ENCODE measurements at places on chromosomes 6 and 20. TPM values are rescaled to one million over a fixed set of nuclear protein-coding genes. Genes with fewer than 3 reads are reported as not detected.

GSTA3 gene
- not detected for total RNA-seq

- DNase-seq, result no peak
These were observed 10.9 kb downstream of the DPPA5 start for GRCh38 chr6:73343164-73343563.

- no peak for DNase-seq
These were observed 914 bp downstream of the SNAP91 start for GRCh38 chr6:83707829-83708545.

GRCh38 chr6:74550821-74551220 is 655.0 kb downstream of the COL12A1 start:
- DNase-seq, result no peak

SRSF12 gene
- total RNA-seq, result 8.6 TPM

GRCh38 chr6:146666909-146667308 is 68.1 kb downstream of the ADGB start:
- no peak for DNase-seq

GRCh38 chr6:35432291-35432690 is 19.8 kb upstream of the FANCE start:
- no peak for DNase-seq

GHRH gene
- total RNA-seq, result not detected

RNF182 gene
- total RNA-seq, result 0.90 TPM

OXT gene
- total RNA-seq, result not detected

- DNase-seq, result no peak
These were observed 186.7 kb upstream of the CST7 start for GRCh38 chr20:24762371-24762770.

IL20RA gene
- total RNA-seq, result 4.4 TPM

DNA sequence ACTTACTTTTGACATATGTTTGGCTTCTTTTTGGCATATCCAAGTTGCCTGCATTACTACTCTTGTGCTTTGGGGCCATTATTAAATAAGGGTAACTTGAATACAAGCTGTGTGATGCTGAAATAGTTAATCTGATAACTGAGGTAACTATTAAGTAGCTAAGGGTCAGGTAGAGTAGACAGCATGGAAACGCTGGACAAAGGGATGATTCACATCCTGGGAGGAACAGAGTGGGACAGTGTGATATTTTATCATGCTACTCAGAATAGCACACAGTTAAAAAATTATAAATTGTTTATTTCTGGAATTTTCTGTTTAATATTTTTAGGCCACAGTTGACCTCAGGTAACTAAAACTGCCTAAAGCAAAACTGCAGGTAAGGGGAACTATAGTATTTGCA is 483.9 kb downstream of the RFPL4B start:
- no peak for DNase-seq

DNA sequence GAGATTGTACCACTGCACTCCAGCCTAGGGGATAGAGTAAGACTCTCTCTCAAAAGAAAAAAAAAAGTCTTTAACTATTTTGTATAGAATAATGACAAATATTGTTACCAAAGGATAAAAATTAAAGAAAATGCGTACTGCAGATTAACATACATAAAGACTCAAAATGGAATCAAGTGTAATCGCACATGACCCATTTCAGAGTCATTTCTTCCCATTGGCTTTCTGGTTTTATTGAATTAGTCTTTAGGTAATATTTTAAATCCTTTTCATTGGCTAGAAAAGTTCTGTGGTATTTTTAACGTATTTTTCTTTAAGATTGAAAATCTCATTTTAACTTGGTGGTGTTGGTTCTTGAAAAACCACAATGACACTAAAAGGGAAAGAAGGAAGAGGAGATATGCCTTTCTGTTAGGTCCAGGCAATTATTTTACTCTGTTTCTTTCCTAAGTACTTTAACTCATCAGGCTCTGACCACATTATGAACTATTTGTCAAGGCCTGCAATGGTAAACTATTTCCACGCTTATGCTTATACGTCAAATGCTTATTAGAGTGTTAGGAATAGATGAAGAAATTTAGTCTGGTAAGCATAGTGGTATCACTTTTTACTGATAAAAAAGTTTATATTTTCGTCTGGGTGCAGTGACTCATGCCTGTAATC is 52.3 kb downstream of the PLEKHG1 start:
- DNase-seq, result no peak

DNA sequence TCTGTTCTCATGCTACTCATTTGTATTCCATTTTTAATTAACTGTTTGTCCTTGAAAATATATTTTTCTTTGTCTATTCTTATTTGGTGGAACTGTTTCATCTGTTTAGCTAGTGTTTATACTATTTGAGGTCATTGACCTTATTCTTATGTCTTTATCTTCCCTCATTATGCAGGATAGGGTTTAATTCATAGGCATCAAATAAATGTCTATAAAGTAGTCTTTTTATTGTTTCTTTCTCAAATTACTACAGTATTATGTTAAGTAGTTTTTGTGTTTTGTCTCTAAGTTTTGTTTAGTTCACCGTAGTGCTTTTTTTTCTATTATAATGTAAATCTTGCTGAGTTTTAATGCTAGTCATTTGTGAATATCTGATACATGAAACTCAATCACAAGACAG is 19.0 kb downstream of the TIAM2 start:
- DNase-seq, result no peak

- no peak for DNase-seq
These were observed 443.4 kb upstream of the MMS22L start for GRCh38 chr6:97726378-97726777.

POU5F1 gene
- 3.0 TPM for total RNA-seq

CD109 gene
- 34.9 TPM for total RNA-seq

THBD gene
- total RNA-seq, result 11.1 TPM

DNA sequence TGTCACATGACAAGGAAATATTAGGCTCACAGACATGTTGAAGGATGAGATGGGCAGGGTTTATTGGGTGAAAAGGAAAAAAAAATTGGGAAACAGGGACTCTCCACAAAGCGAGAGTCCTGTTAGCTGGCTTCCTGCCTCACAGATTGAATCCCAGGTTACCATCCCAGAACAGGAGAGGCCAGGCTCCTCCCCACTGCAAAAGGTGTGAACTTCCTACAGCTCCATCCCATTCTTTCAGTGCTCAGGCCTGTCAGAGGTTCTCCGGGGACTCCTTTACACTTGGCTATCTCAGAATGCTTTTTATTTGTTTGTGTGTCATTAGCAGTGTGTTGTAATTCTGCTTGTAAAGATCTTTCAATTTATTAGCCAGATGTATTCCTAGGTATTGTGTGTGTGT is 115.1 kb downstream of the ADTRP start:
- DNase-seq, result no peak

DNA sequence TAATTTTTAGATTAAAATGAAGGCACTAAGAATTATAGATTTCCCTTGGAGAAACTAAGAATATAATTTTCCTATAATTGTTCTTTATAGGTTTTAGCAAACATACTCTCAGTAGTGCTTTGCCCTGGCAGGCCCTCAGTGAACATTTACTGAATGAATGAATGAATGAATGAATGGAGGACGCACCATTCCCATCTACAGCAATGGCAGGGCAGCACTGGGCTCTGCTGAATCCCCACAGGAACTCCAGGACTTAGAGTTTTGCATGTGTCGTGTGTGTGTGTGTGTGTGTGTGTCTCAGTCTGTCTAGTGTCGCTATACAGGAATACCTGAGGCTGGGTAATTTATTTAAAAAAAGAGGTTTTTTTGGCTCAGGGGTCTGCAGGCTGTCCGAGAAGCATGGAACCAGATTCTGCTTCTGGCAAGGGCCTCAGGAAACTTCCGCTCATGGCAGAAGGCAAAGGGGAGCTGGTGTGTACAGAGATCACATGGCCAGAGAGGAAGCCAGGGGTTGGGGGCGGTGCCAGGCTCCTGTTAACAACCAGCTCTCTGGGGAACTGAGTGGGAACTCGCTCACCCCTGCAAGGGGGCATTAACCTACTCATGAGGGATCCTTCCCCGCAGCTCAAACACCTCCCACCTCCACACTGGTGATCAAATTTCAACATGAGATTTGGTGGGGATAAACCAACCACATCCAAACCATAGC is 20.1 kb downstream of the RNASET2 start:
- no peak for DNase-seq

DNA sequence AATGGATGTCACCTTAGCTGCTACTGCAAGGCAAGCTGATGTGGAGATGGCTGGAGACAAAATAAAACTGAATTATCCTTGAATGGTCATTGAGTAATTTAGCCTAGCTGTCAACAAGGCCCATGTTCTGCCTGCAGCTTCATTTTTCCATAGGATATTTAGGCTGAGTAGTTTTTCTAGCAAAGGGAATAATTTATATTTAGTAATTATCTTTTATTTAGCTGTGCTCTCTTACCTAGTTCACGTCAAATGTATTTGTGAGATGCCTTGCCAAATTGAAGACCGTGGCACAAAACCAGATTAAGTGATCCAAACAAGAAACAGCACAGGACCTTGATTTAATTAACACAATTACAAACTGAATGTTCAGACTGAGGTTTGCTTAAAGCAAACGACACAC is 77.4 kb upstream of the CEP162 start:
- DNase-seq, result no peak

PAK5 gene
- 0.48 TPM for total RNA-seq

GRCh38 chr20:406200-407132 is 1.6 kb upstream of the RBCK1 start:
- no peak for DNase-seq

LHFPL5 gene
- not detected for total RNA-seq

DNA sequence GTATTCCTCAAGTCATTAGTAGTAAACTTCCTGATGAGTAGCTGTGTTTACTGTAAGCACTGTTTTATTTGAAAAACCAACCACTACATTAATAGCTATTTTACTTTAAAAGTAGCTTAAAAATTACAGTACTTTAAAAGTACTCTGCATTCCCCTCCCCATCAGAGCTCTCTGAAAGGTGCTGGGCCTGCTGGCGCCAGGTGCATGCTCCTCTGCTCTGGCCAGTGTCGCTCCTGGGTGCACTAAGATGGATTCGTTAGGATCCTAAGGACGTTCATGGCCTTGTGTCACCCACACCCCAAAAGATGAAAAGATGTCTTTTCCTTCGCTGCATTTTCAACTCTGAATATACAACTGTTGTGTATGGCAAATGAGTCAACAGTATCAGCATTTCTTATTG is 43.9 kb upstream of the KIF25 start:
- no peak for DNase-seq

SLC22A7 gene
- total RNA-seq, result not detected

DNA sequence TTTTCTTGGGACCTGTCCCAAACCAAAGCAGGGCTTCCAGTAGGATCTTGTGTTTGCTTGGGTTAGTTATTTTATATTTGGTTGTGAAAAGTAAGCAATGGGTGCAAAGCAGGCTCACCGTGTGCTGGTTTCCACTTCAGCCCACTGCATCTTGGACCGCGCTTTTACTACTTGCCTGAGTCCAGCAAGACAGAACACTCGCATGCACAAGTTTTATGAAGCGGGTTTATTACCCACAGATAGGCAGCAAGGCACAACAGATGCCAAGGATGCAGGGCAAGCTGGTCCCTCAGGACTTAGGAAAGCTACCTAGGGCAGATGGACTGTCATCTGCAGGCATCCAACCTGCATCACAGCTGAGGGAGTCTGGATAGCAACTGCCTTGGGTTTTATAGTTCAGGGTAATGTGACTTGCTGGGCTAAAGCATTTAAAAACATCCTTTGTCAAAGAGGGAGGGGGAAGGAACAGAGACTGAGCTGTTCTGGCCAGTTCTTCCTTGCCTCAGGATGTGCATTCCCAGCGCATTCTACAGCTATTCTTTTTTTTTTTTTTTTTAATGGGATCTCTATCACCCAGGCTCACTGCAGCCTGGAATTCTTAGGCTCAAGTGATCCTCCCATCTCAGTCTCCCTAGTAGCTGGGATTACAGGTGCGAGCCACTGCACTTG is 18.5 kb downstream of the CITED2 start:
- DNase-seq, result no peak

GRCh38 chr6:36599791-36600209 is 5.6 kb downstream of the SRSF3 start:
- DNase-seq, result no peak

- no peak for DNase-seq
These were observed 1075.8 kb upstream of the MANEA start for GRCh38 chr6:94501516-94501915.

- no peak for DNase-seq
These were observed 454.3 kb upstream of the SPTLC3 start for GRCh38 chr20:12554426-12554825.

DNA sequence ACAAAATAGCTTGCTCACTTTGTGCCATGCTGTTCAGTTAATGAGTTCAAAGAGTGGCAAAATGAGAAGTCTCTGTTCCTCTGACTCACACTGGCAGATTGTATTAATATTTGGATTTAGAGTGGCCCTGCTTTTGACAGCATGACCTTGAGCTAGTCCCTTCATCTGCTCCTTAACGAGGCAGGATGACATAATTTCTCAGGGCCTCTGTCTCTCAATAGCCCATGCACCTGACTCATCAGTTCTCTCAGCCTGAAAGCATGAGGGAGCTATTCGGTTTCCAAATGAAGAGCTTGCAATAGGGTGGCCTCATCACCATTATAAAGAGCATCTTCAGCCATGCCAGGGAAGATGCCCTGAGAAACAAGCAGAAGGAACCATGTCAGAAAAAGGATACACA is 38.2 kb downstream of the CAP2 start:
- DNase-seq, result no peak

DNA sequence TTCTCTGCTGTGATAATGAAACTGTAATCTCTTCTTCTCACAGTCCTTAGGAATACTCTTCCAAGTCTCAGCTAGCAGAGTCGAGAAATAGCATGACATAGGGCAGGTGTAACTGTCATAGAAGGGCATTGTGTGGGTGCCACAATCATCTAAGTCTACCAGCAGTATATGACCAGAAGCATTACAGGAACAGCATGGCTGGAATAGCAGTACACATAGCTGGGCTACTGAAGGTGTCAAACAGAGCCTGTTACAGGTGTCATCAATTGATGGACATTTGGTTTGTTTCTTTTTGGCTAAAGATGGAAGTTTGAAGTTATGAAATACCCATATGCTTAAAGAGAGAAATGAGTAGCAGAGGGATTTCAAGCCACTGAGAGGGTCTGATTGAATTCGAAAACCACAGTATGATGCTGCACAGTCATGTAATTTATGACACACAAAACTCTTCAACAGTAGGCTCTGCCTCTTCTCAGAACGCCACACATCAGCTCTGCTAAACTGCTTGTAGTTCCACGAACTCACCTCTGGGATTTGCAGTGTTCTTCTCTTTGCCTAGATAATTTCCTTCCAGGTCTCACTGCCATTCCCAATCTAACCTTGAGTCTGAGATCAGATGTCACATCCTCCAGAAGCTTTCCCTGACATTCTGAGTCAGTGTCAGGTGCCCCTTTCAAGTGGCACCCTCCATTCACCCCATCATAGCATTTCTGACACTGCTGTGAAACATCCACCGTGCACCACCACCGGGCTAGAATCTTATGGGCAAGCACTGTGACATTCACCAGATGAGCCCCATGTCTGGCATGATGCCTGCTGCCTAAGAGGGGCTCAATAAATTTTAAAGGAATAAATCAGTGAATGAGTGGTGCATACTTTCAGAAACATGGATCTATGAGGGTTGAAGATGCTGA is 151.0 kb downstream of the ADAT2 start:
- no peak for DNase-seq

CLPSL1 gene
- total RNA-seq, result not detected

SLC26A8 gene
- total RNA-seq, result 0.11 TPM
